ENCODE measurements at places on chromosomes 1 and 21.

DNA sequence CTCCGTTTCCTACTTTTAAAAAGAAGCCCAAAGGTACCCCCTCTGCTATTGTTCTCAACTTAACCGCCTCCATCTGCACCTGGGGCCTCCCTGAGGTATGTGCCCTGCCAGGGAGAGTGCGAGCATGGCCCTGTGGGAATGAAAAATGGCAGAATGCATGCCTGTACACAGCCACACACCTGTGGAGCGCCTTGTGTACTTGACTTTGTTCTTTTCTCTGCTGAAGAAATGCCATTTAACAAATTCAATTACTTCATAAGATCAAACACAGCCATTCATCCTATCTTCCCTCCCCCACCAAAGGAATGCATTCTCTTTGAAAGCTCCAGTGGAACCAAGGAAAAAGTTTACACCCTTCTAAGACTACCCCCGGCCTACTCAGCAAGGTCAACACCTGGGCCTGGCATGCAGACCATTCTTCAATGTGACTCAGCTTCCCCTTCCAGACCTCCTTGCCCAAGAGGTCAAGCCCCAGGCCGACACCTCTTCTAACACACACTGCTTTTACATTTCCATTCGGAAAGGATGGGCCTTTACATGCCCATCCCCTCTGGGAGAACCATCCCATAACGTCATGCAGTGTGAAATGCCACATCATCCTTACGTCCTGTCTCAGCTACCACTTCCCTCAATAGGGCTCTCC is 123.7 kb downstream of the SMYD2 start:
- DNase-seq, result no peak

- DNase-seq, result no peak
These were observed 40.3 kb downstream of the FH start for GRCh38 chr1:241479294-241479693.

GRCh38 chr1:15937706-15938168 is 38.2 kb downstream of the ZBTB17 start:
- DNase-seq, result peak; percentile 19

GRCh38 chr1:9249534-9250410 is 15.2 kb downstream of the H6PD start:
- DNase-seq, result peak; percentile 56

DNA sequence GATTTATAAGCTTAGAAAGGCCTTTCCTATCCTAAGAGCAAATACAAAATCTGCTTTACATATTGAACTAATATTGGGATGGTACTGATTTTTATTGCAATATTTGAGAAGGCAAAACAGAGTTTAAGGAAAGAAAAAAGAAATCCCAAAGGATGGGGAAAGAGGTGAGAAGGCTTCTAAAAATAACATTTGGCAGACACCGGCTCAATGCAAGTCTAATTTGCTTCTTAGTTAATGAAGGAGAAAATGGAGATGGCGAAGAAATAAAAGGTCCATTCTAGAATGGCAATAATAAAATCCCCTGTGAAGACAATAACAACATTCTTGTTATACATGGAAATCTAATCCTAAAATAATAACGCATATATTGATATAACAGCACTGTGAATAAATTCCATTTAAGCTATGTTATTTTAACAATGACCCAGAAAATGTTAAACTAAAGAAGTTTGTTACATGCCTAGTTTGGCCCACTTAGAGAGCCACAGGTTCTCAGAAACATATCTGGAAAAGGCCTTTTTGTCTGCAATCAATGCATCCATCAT is 117.7 kb downstream of the HLCS start:
- no peak for DNase-seq

DNA sequence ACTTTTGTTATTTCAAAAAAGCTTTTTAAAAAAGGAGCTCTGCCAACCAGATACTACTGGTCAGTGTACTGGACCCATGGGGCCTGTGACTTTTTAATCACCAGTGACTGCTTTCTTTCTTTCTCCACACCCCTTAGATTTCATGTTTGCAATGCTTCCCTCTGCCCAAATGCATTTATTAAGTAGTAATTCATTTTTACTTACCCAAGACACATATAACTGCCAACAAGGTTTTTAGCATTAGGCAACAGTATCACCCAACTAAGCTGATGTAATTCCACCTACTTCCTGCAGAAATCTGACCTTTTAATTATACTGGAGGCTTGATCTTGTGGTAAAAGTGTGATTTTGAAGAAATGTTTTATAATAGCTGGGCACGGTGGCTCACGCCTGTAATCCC is 12.5 kb downstream of the MECR start:
- no peak for DNase-seq

- no peak for DNase-seq
These were observed 108.3 kb upstream of the FGGY start for GRCh38 chr1:59188413-59189213.

DNA sequence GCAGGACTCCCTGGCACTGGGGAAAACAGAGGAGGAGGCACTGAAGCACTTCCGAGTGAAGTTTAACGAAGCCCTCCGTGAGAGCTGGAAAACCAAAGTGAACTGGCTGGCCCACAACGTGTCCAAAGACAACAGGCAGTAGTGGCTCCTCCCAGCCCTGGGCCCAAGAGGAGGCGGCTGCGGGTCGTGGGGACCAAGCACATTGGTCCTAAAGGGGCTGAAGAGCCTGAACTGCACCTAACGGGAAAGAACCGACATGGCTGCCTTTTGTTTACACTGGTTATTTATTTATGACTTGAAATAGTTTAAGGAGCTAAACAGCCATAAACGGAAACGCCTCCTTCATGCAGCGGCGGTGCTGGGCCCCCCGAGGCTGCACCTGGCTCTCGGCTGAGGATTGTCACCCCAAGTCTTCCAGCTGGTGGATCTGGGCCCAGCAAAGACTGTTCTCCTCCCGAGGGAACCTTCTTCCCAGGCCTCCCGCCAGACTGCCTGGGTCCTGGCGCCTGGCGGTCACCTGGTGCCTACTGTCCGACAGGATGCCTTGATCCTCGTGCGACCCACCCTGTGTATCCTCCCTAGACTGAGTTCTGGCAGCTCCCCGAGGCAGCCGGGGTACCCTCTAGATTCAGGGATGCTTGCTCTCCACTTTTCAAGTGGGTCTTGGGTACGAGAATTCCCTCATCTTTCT is 75.5 kb downstream of the PIK3CD start:
- DNase-seq, result no peak

DNA sequence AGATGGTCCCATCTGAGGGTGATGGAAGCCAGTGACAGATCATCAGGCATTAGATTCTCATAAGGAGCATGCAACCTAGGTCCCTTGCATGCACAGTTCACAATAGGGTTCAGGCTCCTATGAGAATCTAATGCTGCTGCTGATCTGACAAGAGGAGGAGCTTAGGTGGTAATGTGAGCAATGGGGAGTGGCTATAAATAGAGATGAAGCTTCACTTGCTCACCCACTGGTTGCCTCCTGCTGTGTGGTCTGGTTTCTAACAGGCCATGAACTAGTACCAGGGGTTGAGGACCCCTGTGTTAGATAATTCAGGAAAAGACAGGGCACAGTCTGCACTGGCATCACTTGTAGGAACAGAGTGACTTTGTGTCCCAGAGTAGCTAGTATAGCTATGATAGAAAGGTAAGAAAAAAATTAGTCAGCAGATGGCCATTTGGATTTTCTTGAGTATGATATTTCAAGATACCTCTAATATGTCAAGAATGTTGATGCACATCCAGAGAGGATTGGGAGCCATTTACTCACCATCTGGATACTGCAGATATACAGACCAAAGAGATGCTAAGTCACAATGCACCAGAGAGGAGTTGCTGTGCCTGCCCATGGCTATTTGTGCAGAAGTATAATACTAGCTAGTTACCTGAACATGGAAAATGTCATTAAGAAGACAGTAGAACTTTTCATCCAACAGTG is 53.6 kb downstream of the ADCY10 start:
- no peak for DNase-seq

GRCh38 chr1:1881727-1882126 is 9.2 kb downstream of the GNB1 start:
- no peak for DNase-seq

- DNase-seq, result no peak
These were observed 149.9 kb downstream of the CHRM3 start for GRCh38 chr1:239536165-239536849.

- DNase-seq, result no peak
These were observed 910 bp upstream of the RERE start for GRCh38 chr1:8818325-8818775.

- DNase-seq, result peak; percentile 83
These were observed 3.3 kb upstream of the DENND2D start for GRCh38 chr1:111203681-111204200.

DNA sequence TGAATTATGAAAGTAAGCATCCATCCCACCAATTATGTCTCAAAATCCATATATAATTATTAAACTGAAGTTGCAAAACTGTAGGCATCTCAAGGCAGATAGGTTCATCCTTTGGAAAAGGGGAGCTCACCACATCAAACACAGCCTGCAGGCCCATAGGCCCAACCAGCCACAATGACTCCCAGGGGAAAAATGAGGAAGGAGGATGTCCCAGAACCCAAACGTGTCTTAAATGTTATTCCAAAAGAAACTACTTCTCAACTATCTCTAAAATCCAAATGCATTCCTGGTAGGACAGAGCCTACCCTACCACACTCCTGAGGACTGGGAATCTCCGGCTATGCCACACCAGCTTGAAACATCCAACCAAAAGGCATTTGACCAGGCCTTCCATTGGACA is 12.8 kb downstream of the TIAM1 start:
- DNase-seq, result no peak

DNA sequence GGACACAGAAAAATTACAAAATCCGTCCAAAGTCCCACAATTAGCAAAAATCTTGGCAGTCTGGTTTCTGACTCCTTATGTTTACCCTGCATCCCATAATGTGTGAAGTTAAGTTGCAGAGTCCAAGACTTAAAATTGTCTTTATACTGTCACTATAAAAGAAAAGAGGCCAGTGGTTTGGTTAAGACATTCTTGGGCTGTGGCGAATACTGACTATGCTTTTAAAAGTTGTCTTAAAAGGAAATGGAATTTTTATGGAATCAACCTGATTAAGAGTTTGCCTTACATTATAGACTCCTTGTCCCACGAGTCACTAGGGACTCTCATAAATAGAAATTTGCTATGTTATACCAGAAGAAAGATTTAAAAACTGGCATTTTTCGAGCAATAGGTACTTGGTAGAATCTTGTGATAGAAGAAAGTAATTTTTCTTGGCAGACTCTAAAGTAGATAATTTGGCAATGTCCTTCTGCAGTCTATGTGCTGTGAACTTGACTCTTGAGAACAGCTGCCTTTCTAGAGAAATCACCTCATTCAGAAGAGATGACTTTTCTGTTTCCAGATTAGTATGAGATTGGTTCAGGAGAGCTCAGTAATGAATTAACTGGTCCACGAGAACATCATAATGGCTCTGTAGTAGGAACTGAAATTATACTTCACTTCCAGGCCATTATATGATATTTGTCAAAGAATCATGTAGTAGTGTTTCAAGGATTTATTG is 31.8 kb downstream of the NTNG1 start:
- DNase-seq, result no peak

DNA sequence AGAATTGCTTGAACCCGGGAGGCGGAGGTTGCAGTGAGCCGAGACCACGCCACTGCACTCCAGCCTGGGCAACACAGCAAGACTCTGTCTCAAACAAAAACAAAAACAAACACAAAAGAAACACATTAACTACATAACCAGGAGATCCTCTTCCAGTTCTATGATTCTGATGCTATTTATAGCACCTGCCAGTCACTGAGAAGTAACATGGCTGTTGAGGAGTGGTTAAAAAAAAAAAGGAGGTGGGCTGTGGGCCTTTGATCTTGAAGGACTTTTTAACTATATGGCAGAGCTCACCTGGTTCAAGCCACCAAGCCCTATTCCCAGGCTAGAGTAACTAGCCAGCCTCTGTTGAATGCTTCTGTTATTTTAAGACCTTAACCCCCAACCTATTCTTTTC is 148.8 kb downstream of the ZBTB18 start:
- no peak for DNase-seq

DNA sequence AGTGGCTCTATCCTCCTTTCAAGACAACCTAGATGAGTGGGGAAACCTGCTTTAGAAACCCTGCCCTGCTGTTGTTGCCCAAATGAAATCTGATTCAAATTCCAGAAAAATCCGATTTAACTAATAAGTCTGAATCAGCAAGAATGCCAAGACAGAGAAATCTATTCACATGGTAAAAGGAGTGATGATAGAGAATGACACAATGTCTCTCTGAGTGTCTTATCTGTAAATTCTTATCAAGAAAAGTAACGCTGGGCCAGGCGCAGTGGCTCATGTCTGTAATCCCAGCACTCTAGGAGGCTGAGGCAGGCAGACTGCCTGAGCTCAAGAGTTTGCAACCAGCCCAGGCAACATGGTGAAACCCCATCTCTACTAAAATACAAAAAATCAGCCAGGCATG is 13.7 kb upstream of the GUCA2A start:
- DNase-seq, result no peak
